ENCODE measurements at places on chromosomes 12 and 14. TPM values are rescaled to one million over a fixed set of nuclear protein-coding genes. Genes with fewer than 3 reads are reported as not detected.

The NFATC4 gene
- 41.3 TPM for total RNA-seq

The SERPINA10 gene
- not detected for total RNA-seq

The GPR84 gene
- total RNA-seq, result 2.3 TPM

The HNF1A gene
- not detected for total RNA-seq

The IFNG-AS1 gene
- total RNA-seq, result not detected

The DHRS2 gene
- not detected for total RNA-seq

The GTF2A1 gene
- 24.7 TPM for total RNA-seq

Measured in mesenteric fat pad (tissue), 1 donor.